ENCODE measurements at places on chromosomes 16 and 17. TPM values are rescaled to one million over a fixed set of nuclear protein-coding genes. Genes with fewer than 3 reads are reported as not detected.

The CHST4 gene
- total RNA-seq, result not detected

GRCh38 chr16:84554627-84555328 lies 50.3 kb upstream of the MEAK7 start:
- no peaks in the 10 kb centered on the region for H3K27me3 ChIP-seq
- no peak overlapping the region for H3K27ac ChIP-seq
- H3K4me1 ChIP-seq, result peaks cover 75% of the 10 kb centered on the region
- no peaks in the 10 kb centered on the region for H3K36me3 ChIP-seq

The CCL4 gene
- total RNA-seq, result not detected

GRCh38 chr16:66885491-66885890 lies 5.2 kb downstream of the PDP2 start:
- H3K4me3 ChIP-seq, result no peak overlapping the region
- no peak for DNase-seq
- H3K27me3 ChIP-seq, result no peaks in the 10 kb centered on the region

GRCh38 chr16:65342231-65342866 lies 220.5 kb upstream of the CDH11 start:
- no peak overlapping the region for H3K27ac ChIP-seq
- no peak overlapping the region for H3K4me3 ChIP-seq
- H3K4me1 ChIP-seq, result no peaks in the 10 kb centered on the region
- H3K36me3 ChIP-seq, result no peaks in the 10 kb centered on the region
- H3K27me3 ChIP-seq, result no peaks in the 10 kb centered on the region

DNA sequence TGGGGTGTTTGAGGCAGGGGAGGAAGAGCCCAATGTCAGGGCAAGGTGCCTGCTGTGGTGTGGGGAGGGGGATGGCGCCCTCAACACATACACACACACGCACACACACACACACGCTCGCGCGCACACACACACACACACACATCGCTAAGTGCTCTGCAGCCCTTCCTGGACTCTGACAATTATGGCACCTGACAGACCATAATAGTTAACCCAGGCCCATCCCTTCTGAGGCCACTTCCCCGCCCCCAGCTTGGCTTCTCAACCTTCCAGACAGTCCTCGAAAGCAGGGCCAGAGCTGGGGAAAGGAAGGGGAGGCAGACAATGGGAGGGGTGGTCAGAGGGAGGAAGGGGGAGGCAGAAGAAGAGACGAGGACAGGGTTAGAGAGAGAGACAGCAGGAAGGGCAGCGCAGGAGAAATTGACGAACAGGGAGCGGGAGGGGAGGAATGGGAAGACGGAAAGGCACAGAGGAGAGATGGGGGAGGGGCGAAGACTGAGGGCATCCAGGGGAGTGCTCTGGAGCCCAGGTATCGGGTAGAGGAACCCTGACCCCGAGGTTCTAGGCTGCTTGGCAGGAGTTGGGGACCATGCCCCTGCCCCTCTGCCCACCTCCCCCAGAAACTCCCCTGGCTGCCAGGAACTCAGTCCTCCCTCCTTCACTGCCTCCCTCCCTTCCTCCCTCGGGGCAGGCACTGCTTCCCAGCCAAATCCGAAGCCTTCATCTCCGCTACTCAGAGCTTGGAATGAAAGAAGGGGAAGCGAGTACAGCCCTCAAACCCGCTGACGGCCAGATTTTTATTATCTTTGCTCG lies 4.0 kb downstream of the SRCIN1 start:
- DNase-seq, result no peak
- H3K4me3 ChIP-seq, result peak overlapping the region; percentile 76
- peaks cover 7% of the 10 kb centered on the region for H3K27me3 ChIP-seq
- no peaks in the 10 kb centered on the region for H3K36me3 ChIP-seq
- H3K4me1 ChIP-seq, result peaks cover 60% of the 10 kb centered on the region

The PRRT2 gene
- 18.6 TPM for total RNA-seq

The DNASE1L2 gene
- 2.6 TPM for total RNA-seq

GRCh38 chr17:56785405-56785804 lies 48.3 kb downstream of the C17orf67 start:
- no peak for DNase-seq
- H3K27me3 ChIP-seq, result peaks cover 30% of the 10 kb centered on the region
- H3K27ac ChIP-seq, result no peak overlapping the region
- no peaks in the 10 kb centered on the region for H3K36me3 ChIP-seq
- H3K4me3 ChIP-seq, result no peak overlapping the region

The DNAAF8 gene
- total RNA-seq, result 0.68 TPM

DNA sequence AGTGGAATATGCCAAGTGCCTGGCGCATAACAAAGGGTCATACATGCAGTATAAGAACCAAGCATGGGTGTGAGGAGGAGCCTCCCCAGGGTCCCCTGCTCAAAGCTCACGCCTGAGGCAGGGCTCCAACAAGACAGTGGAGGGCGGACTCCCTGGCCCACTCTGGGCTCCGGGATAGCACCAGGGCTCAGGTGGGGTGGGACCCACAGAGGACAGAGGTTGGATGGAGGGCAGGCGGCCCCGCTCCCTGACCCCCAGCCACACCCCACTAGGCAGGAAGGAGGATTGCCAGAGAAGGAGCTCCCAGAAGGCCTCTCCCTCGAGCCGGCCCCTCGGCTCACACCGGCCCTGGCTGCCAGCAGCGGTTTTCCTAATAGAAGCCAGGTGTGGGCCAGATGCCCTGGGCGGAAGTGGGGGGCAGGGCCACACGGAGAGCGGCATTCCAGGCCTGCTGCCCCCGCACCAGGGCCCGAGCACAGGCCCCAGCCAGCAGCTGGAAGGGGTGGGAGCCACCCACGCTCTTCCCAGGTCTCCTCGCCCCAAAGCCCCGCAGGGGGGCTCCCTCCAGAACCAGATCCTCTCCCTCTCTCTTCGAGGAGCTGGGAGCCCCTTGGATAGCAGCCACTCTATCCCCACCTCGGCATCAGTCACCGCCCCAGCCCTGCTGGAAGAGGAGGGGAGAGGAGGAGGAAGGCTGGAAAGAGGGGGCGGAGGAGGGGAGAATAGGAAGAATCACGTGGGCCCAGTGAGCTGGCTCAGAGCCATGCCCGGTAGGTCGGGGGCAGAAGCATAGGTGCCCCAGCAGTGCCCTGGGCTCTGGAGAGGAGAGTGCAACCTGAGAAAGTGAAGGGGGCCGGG lies 21.0 kb downstream of the VASN start:
- H3K27ac ChIP-seq, result no peak overlapping the region
- peak overlapping the region; percentile 31 for H3K4me3 ChIP-seq
- no peak for DNase-seq
- no peaks in the 10 kb centered on the region for H3K36me3 ChIP-seq
- peaks cover 20% of the 10 kb centered on the region for H3K4me1 ChIP-seq

- no peaks in the 10 kb centered on the region for H3K4me1 ChIP-seq
- H3K4me3 ChIP-seq, result no peak overlapping the region
- DNase-seq, result no peak
- no peak overlapping the region for H3K27ac ChIP-seq
- H3K36me3 ChIP-seq, result peaks cover 3% of the 10 kb centered on the region
Observed at GRCh38 chr17:19896679-19897078, 28.9 kb upstream of the ULK2 start.

The GJC1 gene
- total RNA-seq, result 143 TPM

DNA sequence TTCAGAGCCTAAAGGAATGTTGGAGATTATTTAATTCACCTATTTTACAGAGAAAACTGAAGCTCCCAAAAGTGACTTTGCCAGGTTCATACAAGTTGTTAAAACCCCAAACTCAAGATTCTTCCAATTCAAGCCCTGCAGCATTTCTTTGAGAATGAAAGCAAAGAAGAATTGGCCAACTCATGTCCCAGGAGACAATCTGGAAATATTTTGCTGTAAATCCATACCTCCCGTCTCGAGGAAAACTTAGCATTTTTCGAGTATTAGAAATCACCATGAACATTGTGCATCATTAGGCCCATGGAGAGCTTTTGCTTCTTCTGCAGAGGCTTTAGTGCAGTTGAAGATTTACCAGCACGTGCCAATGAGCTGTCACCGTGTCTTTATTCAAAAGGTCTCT lies 176.4 kb upstream of the KCNJ16 start:
- no peak for DNase-seq
- no peaks in the 10 kb centered on the region for H3K36me3 ChIP-seq
- no peak overlapping the region for H3K27ac ChIP-seq
- H3K4me3 ChIP-seq, result no peak overlapping the region
- no peaks in the 10 kb centered on the region for H3K4me1 ChIP-seq
- no peaks in the 10 kb centered on the region for H3K27me3 ChIP-seq

DNA sequence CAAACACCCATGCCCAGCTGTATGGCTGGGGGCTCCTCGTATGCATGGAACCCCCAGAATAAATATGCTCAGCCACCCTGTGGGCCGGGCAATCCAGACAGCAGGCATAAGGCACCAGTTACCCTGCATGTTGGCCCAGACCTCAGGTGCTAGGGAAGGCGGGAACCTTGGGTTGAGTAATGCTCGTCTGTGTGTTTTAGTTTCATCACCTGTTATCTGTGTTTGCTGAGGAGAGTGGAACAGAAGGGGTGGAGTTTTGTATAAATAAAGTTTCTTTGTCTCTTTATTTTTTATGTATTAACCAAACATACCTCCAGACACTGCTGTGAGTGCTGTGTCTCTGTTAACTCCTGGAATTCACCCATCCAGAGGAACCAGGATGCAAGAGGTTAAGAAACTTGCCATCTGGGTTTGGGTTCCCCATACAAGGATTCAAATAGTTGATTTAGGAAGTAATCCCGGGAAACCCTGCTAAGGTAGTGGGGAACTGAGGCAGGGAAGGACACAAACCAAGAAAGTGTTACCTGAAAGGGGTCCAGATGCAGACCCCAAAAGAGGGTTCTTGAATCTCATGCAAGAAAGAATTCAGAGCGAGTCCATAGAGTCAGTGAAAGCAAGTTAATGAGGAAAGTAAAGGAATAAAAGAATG lies 37.4 kb upstream of the IL21R start:
- H3K4me1 ChIP-seq, result peaks cover 7% of the 10 kb centered on the region
- DNase-seq, result no peak
- H3K4me3 ChIP-seq, result no peak overlapping the region
- H3K27ac ChIP-seq, result no peak overlapping the region
- no peaks in the 10 kb centered on the region for H3K27me3 ChIP-seq

The PPP1R27 gene
- not detected for total RNA-seq

DNA sequence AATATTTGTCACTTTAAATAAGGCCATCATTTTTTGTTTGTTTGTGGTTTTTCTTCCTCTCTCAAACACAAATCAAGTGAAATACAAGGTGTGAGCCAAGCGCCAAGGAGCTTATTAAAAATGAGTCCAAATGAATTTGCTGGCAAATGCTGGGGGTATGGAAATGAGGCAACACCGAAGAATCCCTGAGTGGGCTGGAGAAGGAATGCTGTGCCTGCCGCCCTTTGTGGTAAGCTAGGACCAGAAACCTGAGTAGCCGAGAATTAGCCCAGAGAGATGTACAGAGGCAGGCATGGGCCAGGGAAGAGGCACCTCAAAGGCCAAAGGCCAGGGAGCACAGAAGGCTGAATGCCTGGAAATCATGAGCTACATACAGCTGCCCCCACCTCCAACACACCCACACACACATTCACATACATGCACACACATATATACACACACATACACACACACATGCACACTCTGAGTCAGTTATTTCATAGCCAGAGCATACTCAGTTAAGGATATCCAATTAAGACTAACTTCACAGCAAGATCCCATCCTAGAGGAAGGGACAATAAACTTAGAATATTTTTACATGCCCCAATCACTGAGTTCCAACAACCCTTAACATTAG lies 266.1 kb upstream of the DYNLRB2 start:
- H3K36me3 ChIP-seq, result no peaks in the 10 kb centered on the region
- H3K4me1 ChIP-seq, result no peaks in the 10 kb centered on the region
- no peak overlapping the region for H3K27ac ChIP-seq
- H3K27me3 ChIP-seq, result peaks cover 2% of the 10 kb centered on the region
- DNase-seq, result no peak

DNA sequence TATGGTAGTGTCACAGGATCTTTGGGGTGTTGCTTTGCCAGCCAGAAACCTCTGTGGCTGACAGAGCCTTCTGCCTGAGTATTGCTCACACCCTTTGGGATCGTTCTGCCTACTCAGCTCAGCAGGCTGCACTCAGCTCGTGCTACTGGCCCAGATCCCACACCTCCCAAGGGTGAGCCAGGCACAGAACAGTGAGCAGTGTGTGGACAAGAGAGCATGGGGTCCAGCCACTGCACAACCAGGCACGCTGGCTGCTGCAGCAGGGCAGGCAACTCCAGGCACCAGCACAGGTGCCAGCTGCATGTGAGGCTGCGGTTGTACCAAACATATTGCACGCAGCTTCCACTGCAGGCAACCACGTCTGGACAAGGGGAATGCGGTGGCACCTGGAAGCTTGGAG lies 84.9 kb downstream of the CYB561 start:
- DNase-seq, result no peak
- H3K36me3 ChIP-seq, result peaks cover 3% of the 10 kb centered on the region
- H3K27me3 ChIP-seq, result no peaks in the 10 kb centered on the region
- H3K4me1 ChIP-seq, result peaks cover 15% of the 10 kb centered on the region
- H3K27ac ChIP-seq, result no peak overlapping the region

- no peak for DNase-seq
- H3K4me1 ChIP-seq, result no peaks in the 10 kb centered on the region
- no peak overlapping the region for H3K27ac ChIP-seq
- peaks cover 3% of the 10 kb centered on the region for H3K36me3 ChIP-seq
- no peaks in the 10 kb centered on the region for H3K27me3 ChIP-seq
Observed at GRCh38 chr17:70976447-70976846, 807.1 kb downstream of the KCNJ2 start.

DNA sequence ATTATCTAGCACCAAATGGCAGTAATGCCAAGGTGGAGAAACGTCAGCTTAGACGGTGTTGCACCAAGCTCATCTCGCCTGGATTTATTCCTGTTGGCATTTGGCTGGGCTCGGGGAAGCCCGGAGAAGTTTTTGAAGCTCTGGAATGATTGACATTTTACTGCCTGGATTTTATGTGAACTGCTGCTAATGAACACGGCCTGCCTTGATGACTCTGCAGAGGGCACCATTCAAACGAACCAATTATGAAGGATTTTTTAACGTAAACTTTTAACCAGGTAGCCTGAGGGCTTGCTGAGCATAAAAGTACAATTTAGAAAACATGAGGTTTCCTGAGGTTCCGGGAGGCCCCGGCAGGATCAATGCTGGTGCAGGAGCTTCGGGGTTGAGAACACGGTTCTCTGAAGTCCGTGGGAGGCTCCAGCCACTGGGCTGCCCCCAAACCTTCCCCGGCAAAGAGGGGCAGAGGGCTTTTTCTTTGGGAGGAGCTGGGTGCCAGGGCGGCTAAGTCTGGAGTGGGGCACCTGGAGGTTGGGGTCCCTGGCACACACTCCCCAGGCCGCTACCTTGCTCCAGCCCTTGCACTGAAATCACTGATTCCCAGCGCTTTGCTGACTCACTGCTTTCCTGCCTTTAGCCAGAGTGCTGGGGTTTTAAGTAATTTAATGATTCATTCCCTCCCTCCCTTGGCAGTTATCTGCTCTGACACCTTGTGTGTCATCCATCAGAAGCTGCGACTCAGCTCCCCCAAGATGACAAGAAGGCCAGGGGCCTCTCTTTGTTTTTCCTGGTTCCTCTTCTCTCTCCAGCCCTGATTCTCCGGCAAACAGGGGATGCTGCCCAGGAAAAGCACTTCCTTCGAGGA lies 161.2 kb upstream of the IRX3 start:
- H3K36me3 ChIP-seq, result no peaks in the 10 kb centered on the region
- H3K27me3 ChIP-seq, result no peaks in the 10 kb centered on the region
- no peak overlapping the region for H3K27ac ChIP-seq
- DNase-seq, result no peak

The NRN1L gene
- total RNA-seq, result 1.0 TPM

The FOXN1 gene
- total RNA-seq, result not detected

GRCh38 chr17:40538019-40538935 lies 27.0 kb downstream of the CCR7 start:
- H3K27me3 ChIP-seq, result peaks cover 7% of the 10 kb centered on the region
- DNase-seq, result no peak
- H3K4me3 ChIP-seq, result no peak overlapping the region
- H3K27ac ChIP-seq, result no peak overlapping the region
- H3K36me3 ChIP-seq, result no peaks in the 10 kb centered on the region
